ENCODE measurements at places on chromosomes 3 and 15.
A peak's percentile ranks its signal among the peaks of the same experiment; 100 is the strongest.

- no peak for DNase-seq
Observed at GRCh38 chr3:127860211-127860696, 37.9 kb upstream of the MGLL start.

DNA sequence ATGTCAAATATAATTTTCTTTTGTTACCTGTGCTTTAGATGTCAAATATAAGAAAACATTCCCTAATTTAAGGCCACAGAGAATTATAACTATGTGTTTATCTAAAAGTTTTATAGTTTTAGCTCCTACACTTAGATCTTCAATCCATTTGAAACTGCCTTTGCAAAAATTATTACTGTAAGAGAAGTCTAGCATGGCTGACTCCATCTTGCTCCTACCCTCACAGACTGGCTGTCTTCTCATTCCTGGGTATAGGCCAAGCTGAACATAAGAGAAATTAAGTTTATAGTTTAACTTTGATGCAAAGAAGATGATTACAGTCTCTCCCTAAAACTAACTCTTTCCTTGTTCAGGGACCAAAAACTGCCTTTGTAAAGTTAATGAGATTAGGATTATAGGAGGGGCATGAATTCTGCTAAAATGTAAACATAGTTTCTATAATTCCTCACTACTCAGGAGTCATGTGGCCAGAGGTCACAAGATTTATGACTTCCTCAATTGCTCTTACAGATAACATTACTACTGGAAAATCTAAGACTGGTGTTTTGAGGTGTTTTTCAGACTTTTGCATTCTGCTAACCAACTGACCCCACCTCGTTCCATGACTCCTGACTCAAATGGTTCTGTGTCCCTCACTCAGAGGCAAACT is 184.0 kb downstream of the BCHE start:
- no peak for DNase-seq

DNA sequence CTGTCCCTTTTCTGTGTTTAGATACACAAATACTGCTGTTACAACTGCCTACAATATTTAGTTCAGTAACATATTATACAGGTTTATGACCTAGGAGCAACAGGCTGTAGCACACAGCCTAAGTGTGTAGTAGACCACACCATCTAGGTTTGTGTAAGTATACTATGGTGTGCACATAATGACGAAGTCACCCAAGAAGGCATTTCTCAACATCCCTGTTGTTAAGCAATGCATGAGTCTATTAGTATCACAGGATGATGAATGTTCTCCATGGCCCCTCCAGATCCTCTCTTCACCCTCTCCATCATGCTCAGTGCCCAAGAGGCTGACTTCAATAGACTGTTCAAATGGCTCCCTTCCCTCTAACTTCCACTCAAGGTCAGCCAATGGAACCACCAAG is 14.6 kb upstream of the SEC62 start:
- no peak for DNase-seq

GRCh38 chr15:56058986-56059385 is 65.6 kb upstream of the NEDD4 start:
- DNase-seq = no peak

GRCh38 chr3:107684431-107684925 is 161.7 kb downstream of the BBX start:
- no peak for DNase-seq

DNA sequence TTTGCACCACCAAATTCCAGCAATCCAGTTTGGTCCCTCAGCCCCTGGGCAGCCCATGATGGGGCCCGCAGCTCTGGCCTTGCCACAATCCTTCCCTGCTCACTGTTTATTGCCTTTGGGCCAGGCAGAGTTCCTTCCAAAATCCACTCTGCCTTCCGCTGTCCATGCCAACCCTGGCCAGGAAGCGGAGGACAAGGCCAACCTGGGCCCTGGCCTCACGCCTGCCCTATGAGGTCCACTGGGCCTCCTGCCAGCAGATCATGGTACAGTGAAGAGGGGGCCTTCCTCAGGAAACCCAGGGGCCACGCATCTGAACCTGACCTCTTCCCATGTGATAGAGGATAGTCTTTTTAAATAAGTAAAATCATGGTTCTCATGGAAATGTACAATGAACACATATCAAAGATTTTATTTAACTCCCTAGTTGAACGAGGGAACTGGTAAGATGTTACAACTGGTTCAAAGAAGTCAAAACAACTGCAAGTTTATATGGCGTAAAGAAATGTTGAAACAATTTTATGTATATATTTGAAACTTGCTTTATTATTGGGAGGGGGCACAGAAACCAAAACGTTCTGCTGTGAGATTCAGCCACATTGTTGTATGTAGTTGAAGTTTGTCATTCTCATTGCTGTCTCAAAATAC is 95.8 kb upstream of the TNFAIP8L3 start:
- no peak for DNase-seq

DNA sequence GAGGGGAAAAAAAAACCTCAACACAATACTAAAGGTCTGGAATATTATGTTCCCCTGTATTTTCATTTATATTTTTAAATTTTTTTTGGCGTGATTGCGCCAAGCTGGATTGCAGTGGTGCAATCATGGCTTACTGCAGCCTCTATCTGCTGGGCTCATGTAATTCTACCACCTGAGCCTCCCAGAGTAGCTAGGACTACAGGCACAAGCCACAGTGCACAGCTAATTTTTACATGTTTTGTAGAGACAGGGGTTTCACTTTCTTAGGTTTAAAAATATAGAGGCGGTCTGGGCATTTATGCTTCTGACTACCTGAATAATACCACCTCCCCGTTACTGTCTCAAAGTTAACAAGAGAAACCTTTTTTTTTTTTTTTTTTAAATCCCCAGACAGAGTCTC is 51.1 kb upstream of the MAP4 start:
- no peak for DNase-seq

DNA sequence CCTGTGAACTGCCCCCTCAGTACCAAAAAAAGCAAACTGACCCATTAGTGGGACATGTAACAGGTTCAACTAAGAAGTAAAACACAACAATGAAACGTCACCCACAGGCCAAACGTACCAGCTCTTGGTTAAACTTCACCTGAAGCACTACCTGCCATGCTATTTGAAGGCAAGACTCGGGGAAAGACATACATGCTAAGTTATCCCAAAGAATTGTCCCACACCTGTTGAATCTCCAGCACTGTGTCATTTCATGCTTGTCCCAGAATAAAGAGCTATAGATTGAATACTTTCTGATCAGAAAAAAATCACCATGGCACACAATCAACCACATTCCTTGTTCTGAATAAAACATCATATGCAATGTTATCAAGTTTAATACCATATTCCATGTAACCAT is 195.4 kb upstream of the WNT5A start:
- DNase-seq = no peak

- no peak for DNase-seq
Observed at GRCh38 chr3:33908250-33908851, 109.9 kb downstream of the PDCD6IP start.

GRCh38 chr3:52395503-52395865 is 49.4 kb downstream of the SEMA3G start:
- no peak for DNase-seq

- DNase-seq = no peak
Observed at GRCh38 chr15:50377867-50378751, 23.1 kb upstream of the GABPB1 start.

- DNase-seq = no peak
Observed at GRCh38 chr3:162984746-162985145, 1488.1 kb downstream of the OTOL1 start.

GRCh38 chr15:70424937-70425411 is 327.3 kb upstream of the TLE3 start:
- DNase-seq = no peak

GRCh38 chr3:38608086-38608775 is 41.3 kb downstream of the SCN5A start:
- no peak for DNase-seq

DNA sequence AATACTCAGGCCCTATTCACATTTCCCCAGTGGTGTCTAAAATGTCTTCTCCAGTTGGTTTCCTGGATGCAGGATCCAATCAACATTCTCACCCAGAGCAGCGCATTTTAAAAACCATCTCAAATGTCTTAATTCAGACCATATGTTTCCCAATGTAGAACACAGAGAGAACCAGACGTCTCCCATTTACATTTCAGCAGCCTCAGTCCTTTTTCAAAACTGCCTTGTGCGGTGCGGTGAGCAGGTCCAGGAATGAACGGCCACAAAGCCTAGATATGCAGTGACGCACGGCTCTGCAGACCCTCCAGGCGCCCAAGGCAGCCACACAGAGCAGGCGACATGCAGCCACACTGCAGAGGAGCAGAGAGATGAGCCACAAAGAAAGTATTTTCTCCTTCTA is 66.1 kb upstream of the MEX3B start:
- DNase-seq = no peak

DNA sequence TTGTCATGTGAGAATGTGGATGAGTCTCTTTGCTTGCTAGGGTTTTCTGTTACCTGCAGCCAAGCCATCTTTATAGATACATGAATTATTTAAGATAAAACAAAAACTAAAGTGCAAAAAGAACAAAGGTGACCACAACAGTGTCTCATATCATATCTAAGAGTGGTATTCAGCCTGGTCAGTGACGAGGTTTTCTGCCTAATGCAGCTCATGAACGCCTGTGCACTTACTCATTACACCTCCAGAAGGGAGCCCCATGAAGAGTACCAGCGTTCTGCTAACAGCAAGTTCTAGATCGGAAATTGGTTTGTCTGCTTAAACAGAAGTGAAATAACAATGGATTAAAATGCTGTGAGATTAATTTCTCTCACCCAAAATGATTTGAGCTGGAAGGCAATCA is 19.2 kb downstream of the PXYLP1 start:
- DNase-seq = no peak

GRCh38 chr3:119637679-119638477 is 22.5 kb downstream of the POPDC2 start:
- DNase-seq = peak; percentile 49

DNA sequence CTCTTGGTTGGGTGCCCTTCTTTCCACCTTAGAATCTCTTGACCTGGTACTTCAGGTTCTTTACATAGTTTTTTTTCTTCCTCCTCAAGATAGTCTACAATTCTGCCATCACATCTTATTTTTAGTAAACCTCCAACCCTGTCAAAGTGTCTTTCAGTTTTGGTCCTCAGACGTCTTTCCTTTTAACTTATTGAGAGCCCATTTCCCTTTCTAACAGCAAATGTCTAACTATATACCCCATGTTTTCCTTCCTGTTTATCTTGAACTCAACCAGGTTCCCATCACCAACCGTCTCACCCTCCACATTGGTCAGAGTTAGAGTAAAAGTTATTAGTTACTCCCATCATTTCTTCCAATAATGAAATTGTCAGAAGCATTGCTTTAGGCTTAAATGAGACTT is 10.4 kb downstream of the KBTBD12 start:
- DNase-seq = no peak

DNA sequence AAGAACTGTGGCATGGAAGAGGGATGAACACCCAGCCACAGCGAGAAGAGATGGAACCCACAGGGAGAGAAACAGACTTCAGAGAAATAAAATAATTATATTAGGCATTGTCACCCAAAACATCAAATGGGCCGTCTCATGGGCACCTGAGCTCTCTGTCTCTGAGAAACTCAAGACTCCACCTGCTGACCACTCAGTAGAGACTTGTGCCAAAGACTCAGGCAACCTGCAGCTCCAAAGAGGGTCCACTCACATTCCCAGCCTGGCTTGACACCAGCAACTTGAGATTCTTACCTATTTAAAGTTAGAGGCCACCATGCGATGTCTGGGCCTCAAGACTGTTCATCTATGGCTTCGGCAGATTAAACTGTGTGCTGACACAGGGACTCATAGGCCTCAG is 12.0 kb downstream of the SEMA5B start:
- no peak for DNase-seq

- DNase-seq = peak; percentile 100
Observed at GRCh38 chr3:36993326-36994283, at the start of gene MLH1. Gene MLH1 (plus strand): TSS chr3:36993518. CDS start chr3:36993548, 30 bp downstream.

- DNase-seq = no peak
Observed at GRCh38 chr15:35194296-35194695, 109.2 kb upstream of the NANOGP8 start.

- no peak for DNase-seq
Observed at GRCh38 chr3:169846458-169847193, 23.1 kb downstream of the LRRC31 start.

- DNase-seq = no peak
Observed at GRCh38 chr3:192395506-192395905, 331.8 kb downstream of the FGF12 start.

- no peak for DNase-seq
Observed at GRCh38 chr3:182248349-182248880, 536.7 kb downstream of the SOX2 start.

- DNase-seq = no peak
Observed at GRCh38 chr3:12893247-12893646, 51.9 kb upstream of the RPL32 start.

GRCh38 chr15:41561104-41561776 is 2.2 kb downstream of the TYRO3 start:
- DNase-seq = peak; percentile 34

GRCh38 chr15:100310041-100310405 is 31.8 kb downstream of the ADAMTS17 start:
- DNase-seq = no peak

- no peak for DNase-seq
Observed at GRCh38 chr15:29126208-29126536, 143.4 kb downstream of the NSMCE3 start.

DNA sequence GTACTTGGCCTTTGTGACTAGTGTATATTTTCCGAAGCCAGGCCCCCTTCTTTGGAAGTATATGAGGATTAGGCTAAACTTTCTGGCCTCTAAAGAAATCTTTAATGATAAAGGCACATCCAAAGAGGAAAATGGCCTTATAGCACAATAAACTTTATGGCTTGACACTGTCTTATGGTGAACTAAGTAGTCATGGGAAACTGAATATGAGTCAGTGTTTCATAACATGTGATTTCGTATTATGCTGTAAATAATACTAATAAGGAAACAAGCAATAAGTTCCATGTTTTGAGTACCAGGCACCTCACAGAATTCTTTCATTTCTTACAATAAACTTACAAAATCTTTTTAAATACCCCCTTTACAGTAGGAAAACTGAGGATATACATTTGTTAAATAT is 8.2 kb downstream of the ZPLD1 start:
- no peak for DNase-seq

DNA sequence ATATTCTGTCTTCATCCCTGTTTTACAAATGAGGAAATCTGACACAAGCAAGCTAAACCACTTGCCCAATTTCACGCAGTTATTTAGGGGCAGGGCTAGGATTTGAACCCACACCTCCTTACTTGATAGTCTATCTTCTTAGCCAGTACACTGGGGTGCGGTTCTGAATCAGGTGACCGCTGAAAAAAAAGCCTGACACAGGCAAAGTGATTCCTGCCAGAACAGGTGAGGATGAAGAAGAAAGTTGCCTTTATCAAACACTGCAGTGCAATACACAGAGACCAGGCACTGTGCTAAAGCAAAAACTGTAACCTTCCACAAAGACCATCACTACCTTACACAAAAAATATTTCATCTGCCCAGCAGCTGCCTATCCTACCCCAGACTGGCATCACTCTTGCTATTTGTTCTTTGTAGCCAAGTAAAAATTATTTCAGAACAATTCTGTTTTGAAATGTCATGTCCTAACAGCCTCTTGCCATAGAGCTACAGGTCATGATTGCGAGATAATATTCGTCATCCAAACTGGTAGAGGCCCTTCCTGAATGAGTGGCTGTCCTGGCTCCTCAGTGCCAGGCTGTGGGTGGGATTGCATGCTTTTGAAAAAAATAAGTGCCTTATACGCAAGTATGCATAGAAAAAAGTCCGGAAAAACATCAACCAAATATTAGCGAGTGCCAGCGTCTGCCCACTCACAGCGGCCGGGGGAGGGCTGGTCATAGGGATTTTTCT is 142.3 kb upstream of the TPM1 start:
- DNase-seq = no peak
